Activated gamma-delta T cell (primary cell): ENCODE measurements at places on chromosomes 4 and X.

DNA sequence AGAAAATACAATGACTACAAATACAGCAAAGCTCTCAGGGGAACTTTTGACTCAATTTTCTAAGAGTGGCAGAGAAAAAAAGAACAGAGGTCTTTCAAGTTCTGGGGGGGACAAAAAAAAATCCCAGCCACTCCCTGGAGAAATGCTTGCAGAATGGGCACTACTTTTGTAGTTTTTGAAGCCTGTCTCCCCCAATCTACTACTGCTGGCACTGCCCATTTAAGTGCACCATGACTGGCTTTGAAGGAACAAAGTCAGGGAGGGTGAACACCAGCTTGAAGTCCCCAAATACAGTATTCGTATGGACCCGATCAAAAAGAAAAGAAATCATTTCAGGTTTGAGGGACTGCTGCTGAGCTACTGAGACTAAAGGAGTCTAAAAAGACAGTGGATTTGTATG, 1824.4 kb downstream of the ARAP2 start:
- DNase-seq = no peak

GRCh38 chr4:56241500-56241899, 145.8 kb downstream of the AASDH start:
- DNase-seq = no peak

GRCh38 chrX:115892787-115893671, 277.5 kb upstream of the AGTR2 start:
- no peak for DNase-seq

DNA sequence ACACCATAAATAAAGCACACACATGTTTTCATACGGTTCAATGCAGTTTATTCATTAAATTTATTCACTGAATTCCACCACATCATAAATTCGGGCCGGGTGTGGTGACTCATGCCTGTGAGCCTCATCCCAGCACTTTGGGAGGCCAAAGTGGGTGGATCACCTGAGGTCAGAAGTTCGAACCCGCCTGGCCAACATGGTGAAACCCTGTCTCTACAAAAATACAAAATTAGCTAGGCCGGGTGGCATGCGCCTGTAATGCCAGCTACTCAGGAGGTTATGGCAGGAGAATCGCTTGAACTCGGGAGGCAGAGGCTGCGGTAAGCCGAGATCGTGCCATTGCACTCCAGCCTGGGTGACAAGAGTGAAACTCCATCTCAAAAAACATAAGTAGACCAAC, 131.6 kb downstream of the PDS5A start:
- no peak for DNase-seq

DNA sequence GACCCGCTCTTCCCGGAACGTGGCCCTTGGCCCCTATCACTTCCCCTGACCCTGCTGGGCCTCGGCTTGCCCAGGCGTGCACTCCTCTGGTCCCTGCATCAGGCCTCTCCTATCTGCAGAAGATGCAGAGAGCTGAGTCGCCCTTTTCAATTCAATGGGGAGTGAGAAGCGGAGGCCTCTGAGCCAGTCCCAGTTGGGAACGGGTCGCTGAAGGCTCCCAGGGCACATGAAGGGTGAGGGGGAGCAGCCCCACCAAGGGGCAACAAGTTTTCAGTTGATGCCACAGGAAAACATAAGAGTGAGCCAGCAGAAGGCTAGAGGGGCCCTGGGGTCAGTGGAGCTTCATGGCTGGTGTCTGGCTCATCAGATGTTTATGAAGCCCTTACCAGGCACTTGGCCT, 17.1 kb downstream of the PSAPL1 start:
- no peak for DNase-seq

DNA sequence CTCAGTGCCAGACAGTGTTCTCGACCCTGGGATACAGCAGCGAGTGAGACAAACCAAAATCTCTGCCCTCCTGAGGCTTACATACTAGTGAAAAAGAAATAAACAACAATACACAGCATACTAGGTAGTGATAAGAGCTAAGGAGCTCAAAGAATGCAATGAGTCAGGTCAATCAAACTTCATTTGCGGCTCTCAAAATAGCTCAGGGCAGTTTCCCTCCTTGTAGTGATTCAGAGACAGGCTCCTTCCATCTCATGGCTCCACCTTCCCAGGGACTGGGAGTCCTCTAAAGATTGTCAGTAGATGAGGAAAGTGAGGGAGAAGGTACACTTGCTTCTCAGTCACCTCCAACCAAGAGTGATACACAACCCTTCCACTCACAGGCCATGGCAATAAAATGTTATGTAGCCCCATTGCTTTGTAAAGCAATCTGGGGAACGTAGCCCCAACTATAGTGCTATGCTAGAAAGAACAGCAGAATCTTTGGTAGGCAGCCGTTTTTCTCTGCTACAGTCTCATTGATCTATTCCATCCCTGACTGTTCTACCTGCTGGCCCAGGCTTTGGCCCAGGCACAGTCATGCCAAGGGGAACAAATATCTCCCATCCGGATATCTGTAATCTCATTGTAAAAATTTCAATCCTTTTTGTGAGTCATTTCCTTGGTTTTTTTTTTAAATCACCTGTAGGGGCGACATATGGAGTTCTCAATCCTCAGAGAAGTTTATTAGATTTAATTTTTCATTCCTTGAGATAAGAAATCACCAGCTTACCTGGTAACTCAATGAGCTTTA, 183.1 kb upstream of the S100G start:
- no peak for DNase-seq

DNA sequence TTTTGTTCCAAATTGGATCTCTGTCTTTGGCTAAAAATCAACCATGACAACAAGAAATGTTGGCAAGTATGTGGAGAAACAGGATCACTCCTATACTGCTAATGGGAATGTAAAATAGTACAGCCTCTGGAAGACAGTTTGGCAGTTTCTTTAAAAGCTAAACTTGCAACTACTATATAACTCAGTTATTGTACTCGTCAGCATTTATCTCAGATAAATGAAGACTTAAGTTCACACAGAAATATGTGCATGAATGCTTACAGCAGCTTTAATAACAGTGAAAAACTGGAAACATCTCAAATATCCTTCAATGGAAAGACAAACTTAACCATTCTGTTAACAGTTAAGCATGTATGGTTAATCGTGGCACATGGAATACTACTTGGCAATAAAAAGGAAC, 15.4 kb upstream of the HAND2 start:
- no peak for DNase-seq

DNA sequence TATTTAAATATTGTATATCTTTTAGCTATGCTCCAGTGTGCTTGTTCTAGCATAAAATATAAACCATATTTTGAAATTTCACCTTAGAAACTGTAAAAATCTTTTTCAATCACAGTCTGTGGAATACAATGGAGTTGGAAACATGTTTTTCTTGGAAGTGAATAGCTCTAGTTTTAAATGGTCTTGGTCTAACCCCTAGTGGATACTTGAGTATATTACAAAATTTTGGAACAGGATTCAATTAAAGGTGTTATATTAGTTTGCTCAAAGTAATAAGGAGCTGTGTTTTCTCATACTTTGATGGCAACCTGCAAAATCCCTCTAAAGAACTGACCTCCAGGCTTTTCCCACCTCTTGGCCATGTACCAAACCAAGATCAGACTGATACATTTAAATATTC, 48.2 kb downstream of the STK26 start:
- DNase-seq = no peak

- DNase-seq = no peak
Measured at GRCh38 chrX:96568071-96568470, 116.6 kb upstream of the DIAPH2 start.

DNA sequence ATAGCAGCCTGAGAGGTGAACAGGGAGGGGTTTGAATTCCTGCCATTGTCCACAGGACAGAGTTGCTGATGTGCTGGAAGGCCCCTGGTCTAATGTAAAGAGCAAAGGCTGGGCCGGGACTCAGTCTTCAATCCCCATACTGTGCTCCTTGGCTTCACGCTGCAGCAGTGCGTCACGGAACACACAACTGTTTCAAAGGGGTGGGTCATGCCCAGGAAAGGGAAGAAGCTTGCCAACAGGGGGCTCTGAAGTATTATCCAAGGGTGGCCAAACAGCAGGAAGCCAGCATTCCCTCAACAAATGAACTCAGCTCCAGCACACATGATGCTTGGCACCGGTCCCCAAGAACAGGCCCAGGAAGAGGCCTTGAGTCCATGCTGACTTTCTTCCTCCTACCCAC, 122.5 kb downstream of the NFKB1 start:
- DNase-seq = no peak

- no peak for DNase-seq
Measured at GRCh38 chr4:87179751-87180150, 40.7 kb downstream of the KLHL8 start.

DNA sequence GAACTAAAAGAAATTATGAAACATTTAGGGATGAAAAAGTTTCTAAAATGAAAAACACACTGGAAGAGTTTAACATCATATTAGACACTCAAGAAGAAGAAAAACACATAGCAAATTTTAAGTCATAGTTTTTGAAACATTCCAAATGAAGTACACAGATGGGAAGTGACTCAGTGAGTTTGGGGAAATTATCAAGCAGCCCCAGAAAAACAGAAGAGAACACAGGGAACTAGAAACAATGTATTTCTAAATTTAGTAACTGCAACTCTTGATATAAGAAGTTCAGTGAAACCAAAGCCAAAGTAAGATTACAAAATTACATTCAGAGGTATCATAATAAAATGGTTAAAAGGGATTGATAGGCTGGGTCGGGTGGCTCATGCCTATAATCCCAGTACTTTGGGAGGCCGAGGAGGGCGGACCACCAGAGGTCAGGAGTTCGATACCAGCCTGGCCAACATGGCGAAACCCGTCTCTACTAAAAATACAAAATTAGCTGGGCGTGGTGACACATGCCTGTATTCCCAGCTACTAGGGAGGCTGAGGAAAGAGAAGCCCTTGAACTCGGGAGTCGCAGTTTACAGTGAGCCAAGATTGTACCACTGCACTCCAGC, 461.2 kb downstream of the KCTD8 start:
- DNase-seq = no peak

DNA sequence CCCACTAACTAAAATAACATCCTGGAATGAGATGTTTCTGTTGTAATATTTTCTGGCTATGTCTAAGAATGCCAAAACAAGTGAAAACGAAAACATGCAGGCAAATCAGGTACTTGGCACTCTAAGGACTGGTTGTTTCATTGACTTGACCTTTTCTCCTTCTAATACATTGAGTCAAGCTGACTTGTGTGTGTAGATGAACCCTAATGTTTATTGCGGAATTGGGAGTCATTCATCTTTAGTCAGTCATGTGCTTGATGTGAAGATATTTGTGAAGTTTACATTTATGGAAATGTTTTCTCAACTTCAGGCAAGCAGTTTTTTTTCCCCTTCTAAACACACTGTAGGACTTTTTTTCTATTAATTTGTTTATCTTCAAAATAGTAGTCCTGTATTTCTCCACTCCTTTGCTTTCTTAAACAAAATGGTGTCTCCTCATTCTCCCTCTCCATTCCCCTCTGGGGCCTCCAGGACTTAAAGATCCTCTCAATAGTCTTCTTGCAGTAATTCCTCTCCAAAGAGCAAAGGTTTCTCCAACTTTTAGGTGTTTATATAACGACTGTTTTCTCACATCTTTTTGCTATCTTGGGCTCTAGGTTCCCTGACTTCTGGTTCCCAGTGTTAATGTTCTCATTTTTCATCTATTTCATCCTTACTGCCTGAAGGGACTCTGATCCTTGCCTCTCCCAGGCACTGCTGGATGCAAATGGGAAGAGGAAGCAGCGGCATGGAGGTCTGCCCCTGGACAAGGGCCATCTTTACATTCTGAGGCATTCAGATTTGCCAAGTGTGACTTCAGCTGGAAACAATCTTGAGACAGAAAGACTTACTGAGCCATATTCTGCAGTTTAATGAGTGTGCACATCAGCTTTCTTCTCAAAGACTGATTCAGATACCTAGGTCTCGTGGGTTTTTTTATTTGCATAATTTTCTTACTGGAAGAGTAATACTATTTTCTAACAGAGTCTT, 166.4 kb downstream of the ARHGAP6 start:
- DNase-seq = no peak

- no peak for DNase-seq
Measured at GRCh38 chrX:115499112-115499805, 61.7 kb upstream of the PLS3 start.

- no peak for DNase-seq
Measured at GRCh38 chr4:77815636-77816035, 3.5 kb downstream of the CNOT6L start.

GRCh38 chr4:177596035-177596434, 153.8 kb upstream of the AGA start:
- no peak for DNase-seq

GRCh38 chrX:7950865-7951264, 23.7 kb upstream of the PNPLA4 start:
- DNase-seq = no peak
